ENCODE measurements at places on chromosomes 1 and 21.

DNA sequence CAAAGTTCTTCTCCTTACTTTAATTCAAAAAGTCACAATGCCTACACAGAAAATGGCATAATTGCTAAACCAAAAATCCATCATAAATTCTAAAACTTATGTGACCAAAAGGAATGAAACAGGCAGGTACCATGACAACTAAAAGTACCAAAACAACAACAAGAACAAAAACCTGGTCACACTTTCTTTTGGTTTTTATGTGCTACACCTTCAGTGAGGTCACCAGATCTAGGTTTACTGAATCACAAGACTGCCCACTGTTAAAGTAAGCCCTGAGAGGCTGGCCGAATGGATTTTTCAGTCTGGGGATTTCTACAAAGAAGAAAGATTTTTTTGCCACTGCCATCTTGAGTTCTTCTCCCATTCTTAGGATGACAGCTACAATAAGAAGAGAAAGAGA is 583.0 kb upstream of the PKN2 start:
- no peak for DNase-seq

DNA sequence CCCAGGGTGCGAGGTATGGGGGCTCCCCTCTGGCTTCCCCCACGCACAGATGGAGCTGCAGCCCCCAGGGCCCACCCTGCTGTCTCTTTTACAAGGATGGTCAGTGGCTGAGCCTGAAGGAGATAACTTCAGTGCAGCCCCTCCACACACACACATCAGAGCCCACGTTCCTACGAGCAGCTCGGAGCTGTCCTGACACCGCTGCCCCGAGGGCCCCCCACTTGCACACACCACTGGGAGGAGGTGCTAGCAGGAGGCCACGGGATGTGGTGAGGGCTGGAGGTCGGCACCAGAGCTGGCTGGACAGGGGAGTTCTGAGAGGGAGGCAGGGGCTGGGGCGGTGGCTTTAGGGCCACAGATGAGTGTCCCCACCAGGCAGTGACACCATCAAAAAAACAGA is 53.9 kb downstream of the MORN1 start:
- no peak for DNase-seq

GRCh38 chr1:97640677-97641076 is 280.2 kb downstream of the DPYD start:
- no peak for DNase-seq

DNA sequence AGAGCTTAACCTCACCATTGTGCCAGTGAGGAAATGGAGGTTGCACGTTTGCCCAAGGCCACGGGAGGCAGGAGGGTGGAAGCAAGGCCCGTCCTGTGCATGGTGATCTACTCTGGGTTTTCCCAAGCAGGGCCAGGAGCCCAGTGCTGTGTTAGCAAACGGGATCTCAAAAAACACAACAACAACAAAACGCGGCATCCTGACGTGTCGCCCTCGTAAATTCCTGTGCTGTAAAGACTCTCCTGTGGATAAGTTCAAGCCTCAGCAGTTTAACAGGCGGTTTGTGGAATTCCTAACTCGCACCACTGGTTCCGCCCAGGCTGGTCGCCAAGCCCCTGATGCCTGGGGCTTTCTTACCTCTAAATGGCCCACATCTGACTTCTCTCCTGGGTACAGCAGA is 39.1 kb downstream of the TFF3 start:
- no peak for DNase-seq

DNA sequence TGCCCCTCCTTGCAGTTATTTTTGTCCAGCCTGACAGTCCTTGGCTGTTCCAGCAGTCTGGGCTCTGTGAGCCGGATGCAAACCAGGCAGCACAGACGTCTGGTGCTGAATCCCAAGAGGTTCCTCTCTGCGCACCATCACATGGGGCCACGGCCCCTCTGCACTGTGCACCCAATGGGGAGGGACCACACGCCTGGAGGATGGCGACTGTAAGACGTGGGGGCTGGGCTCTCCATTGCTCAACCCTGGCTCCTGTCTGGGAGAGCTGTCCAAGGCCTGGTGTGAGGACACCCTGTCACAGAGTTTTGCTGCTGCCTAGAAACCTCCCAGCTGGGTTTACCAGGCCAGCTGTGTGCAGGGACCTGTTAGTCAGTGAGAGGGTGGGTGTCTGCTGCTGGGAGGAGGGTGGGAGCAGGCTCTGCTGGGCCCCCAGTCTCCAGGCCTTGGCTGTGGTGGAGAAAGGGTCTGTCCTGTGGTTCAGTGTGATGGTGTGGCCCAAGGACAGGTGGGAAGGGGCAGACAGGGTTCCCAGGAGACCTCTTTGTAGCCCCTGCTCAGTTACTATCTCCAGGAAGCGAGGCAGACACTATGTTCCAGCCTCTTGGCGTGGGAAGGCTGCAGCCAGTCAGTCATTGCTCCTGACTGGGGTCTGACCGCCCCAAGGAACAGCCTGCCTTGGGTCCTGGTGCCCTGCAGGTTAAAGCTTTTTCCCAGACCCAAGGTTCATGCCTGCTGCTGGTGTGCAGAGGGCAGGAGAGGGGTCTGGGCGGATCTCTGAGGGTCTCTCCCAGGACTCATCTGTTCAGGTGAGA is 13.8 kb downstream of the HEYL start:
- DNase-seq = no peak

DNA sequence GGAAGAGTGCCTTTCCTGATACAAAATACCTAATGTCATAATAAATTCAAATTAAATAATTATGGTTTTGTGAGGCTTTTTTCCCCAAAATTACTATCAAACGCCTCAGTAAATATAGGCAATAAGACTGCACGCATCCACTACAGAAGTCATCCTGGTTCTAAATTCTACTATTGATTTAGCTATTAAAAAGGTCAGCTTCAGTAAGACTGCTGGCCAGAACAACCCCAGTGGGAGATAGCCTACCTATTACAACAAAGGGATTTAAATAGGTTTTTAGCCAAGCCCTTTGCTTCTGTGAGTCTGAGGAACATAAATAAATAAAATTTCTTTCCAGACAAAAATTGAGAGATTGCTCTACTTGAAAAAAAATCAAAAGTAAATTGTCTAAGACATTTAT is 132.1 kb downstream of the PLPPR4 start:
- DNase-seq = no peak

DNA sequence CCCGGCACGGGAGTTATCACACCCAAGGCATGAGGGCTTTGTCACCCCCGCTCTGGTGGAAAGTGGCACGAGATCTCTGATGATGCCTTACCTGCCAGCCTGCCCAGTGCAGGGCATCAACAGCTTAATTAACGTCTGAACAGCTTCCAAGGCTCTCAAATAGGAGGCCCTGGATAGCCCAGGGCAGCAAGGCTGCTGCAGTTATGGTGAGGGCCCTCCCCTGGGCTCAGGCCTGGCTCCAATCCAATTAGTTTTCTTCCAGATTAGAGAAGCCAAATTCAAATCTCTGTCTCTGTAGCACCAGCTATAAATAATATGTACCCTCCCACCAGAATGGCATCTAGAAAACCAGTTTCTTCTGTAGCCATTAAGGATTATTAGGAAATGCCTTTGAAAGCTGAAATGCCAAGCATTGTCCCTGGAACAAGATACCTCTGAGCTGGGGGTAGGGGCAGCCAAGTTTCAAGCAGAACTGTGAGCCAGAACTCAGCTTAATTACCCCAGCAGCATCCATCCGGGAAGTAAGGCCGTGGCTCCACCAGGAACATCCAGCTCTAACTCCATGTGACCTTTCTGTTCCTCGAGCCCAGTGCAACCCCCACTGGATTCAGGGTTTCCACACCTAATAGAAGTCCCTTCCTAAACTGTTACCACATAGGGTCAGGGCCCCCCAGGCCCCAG is 12.5 kb downstream of the QSOX1 start:
- no peak for DNase-seq

- DNase-seq = no peak
Observed at GRCh38 chr1:213649373-213649772, 338.4 kb upstream of the PROX1 start.

GRCh38 chr1:63931468-63931867 is 157.7 kb downstream of the ROR1 start:
- no peak for DNase-seq

GRCh38 chr1:207309745-207310273 is 11.7 kb upstream of the CD55 start:
- peak; percentile 27 for DNase-seq

DNA sequence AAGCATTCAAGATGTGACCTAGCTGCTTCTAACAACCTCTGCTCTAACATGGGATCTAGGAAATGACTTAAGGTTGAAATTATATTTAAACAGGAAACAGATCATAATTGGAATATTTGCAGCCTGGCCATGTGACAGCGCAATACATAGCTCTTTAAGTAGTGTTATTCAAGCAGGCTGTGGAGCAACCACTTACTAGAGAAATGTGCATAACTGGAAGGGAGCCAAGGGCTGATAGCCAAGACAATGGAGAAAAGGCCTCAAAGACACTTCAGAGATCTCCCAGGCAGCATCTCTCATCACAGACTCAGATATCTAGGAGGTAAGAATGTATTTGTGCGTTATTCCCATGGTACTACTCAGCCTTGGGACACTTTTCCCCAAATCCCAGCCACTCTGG is 823.0 kb upstream of the PRMT6 start:
- DNase-seq = no peak

Measured in D341Med (cell line).